ENCODE measurements at places on chromosomes 4 and X.
A peak's percentile ranks its signal among the peaks of the same experiment; 100 is the strongest.

GRCh38 chr4:53622739-53623151 lies 31.5 kb upstream of the LNX1 start:
- DNase-seq = no peak

- DNase-seq = no peak
Observed at GRCh38 chr4:121226362-121226761, 62.2 kb upstream of the TNIP3 start.

- no peak for DNase-seq
Observed at GRCh38 chr4:1023895-1024740, 12.7 kb downstream of the FGFRL1 start.

DNA sequence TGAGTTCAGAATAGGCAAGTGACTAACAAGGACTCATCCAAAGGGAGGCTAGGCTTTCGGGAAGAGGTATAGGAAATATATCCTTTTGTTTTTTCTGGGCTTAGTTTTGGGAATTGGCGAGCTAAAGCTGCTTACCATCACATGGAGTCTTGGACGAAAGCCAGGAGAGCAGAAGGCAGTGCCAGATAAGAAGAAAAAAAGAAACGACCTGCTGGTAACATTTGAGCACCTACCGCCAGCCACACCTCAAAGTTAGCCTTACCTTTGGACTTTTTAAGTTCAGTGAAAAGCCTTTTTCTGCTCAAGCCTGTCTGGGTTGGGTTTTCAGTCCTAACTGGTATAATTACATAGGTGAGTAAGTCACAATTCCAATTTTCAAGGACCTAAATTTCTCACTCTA lies 85.1 kb upstream of the LCORL start:
- no peak for DNase-seq

GRCh38 chr4:57499786-57500185 lies 389.6 kb upstream of the IGFBP7 start:
- no peak for DNase-seq

GRCh38 chr4:68714400-68714799 lies 43.9 kb upstream of the UGT2B15 start:
- no peak for DNase-seq

DNA sequence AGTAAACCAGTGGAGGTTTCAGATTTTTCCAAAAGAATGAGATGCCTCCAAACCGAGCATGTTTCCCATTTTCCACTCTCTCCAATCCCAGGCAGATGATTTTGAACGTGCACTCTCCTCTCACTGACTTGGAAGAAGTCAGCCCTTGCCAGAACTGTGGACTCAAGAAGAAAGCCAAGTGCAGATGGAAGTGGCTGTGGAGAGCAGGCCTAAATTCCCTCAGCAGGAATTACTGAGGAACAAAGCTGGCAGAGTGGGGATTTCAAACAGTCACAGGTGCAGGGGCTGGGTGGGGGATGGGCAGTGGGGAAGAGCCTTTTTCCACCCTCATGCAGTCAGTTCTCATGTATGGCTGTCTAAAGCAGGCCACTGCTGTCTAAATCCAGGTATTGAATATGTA lies 83.5 kb upstream of the PLAC1 start:
- no peak for DNase-seq

DNA sequence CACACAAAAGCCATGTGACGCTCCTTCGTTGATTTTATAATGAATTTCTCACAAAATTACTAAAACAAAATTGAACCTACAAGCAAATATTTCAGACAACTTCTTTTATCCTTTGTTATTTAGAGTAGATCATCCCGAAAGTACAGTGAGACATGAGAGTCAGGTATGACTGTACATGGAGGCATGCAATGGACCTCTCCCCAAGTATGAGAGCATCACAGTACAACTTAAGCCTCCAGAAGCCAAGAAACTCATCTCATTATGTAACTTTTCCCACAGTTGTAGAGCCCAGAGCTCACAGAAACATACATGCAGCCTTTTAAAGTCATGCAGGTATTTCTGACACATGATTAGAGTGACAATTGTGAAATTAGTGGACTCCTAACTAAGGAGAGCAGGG lies 167.7 kb downstream of the PAPSS1 start:
- no peak for DNase-seq

- no peak for DNase-seq
Observed at GRCh38 chr4:117481742-117482141, 396.4 kb upstream of the TRAM1L1 start.

DNA sequence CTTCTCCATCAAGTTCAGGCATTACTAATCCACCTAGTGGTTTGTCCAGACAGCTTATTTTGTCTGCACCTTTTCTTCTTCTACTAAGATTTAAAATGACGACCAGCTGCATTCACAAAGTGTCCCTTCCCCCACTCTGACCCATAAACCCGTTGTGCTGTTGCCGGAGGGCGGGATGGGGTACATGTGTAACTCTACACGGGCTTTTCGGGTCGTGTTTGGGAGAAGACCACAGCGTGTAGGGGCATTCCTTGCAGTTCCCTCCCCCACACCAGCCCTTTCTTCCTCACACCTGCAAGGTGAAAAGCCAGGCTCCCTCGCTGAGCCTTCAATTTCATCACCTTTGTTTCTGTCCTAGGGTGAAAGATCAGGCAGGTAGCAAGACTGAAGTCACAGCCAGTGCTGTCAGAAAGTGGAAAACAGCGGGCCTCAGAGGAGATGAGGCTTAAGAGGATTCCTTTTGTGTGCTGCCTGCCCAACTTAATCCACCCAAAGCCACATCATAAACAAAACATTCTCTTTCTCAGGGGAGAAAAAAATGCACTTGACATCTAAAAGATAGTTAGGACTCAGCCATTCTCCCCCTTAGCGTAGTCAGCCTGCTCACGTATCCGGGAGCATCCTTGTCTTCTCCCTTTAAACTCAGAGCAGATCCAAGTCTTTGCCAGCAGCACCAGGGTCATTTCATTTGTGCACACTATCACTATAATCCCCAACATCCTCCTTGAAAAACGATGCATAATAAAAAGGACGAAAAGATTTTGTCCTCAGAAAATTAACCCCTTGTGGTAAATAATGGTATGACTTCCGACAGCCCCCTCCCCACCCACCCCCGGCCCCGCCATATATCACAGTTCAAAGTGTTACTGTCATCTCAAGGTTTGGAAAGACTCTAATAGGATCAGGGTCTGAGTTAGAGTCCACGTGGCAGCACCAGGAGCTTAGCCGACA lies 599.0 kb downstream of the RAB28 start:
- no peak for DNase-seq

GRCh38 chrX:124230655-124231450 lies 101.6 kb upstream of the TEX13D start:
- DNase-seq = no peak

GRCh38 chr4:39714166-39714565 lies 16.2 kb downstream of the UBE2K start:
- no peak for DNase-seq

DNA sequence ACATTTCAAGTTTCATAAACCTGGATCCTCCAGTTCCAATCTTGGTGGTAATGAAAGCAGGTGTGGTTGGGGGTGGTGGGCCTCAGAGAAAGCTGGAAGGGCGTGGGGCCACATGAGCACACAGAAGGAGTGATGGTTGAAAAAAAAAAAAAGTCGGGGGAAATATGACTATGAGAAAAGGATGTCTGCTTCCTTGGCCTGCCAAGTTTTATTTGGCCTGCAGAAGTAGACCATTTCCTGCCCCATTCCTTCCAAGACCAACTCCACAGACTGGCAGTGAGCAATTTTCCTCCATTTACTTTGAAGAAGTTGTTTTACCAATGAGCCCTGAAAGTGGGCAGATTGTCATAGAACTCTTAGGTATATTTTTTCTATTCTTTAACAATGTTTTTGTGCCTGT lies 43.3 kb downstream of the LNX1 start:
- DNase-seq = no peak

DNA sequence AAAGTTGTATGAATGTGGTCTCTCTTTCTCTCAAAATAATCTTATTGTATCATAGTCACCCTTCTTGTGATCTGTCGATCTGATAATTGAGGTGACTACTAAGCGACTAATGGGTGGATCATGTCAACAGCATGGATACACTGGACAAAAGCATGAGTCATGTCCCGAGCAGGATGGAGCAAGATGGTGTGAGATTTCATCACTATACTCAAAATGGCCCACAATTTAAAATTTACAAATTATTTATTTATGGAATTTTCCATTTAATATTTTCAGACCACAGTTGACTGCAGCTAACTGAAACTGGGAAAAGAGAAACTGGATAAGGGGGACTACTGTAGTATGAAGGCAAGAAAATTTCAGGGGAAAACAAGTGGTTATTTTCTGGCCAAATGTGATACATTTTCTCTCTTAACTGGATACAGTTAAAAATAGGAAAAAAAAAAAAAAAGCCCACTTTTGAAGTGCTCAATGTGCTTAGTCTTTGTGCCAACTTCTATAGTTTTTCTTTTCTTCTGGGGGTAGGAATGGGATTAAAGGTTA lies 25.3 kb downstream of the FAM241A start:
- no peak for DNase-seq

- peak; percentile 61 for DNase-seq
Observed at GRCh38 chr4:76545226-76545884, 110.3 kb downstream of the SHROOM3 start.

GRCh38 chr4:8185295-8185694 lies 13.8 kb upstream of the SH3TC1 start:
- DNase-seq = no peak

DNA sequence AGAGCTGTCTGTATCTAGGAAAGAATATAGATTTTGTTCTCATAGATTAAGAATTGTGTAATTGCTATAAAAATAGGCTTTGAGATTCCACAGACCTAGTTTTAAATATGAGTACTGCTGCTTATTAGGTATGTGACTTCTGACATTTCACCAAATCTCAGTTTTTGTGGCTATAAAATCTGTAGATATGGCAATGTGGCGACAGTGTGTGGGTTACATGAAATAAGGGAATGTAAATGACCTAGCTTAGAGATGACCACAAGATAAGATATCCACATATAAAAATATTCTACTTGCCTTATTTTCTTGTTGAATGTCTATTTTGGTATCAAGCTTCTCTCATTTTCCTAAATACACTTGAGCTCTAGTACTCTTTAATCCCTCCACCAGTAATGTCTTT lies 193.8 kb downstream of the UNC5C start:
- DNase-seq = no peak

Data from GDM1 (cell line).